ENCODE measurements at places on chromosomes 5 and 9. TPM values are rescaled to one million over a fixed set of nuclear protein-coding genes. Genes with fewer than 3 reads are reported as not detected.

NUTM2F gene
- not detected for total RNA-seq

IFNA13 gene
- not detected for total RNA-seq

INVS gene
- 6.9 TPM for total RNA-seq

ADRB2 gene
- total RNA-seq, result 5.5 TPM

ACTBL2 gene
- total RNA-seq, result not detected

TGFBI gene
- 66.5 TPM for total RNA-seq

Data from Right ventricle myocardium inferior (tissue), 1 donor.